ENCODE measurements at places on chromosomes 6 and 20. TPM values are rescaled to one million over a fixed set of nuclear protein-coding genes. Genes with fewer than 3 reads are reported as not detected.

PRL gene
- 0.60 TPM for total RNA-seq

DNA sequence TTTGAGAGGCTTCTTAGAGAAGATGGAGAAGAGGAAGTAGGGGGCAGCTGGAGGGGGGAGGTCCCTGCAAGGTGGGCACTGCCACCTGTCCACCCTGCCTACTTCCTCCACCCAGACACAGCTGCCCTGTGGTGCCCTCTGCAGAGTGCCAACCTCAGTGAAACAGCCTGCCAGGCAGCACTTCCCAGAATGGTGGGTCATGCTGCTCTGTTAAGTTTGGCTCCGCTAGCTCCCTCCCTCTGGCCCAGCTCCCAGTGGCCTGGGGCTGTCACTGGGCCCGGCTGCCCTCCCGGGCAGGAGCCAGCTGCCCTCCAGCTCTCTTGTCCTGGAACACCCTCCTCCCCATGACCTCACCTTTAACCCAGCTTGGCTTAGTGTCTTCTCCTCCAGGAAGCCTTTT lies 5.1 kb upstream of the EPB41L1 start:
- H3K27ac ChIP-seq = no peak overlapping the region
- H3K4me3 ChIP-seq = no peak overlapping the region
- no peaks in the 10 kb centered on the region for H3K36me3 ChIP-seq
- peaks cover 2% of the 10 kb centered on the region for H3K4me1 ChIP-seq
- DNase-seq = no peak

PRR3 gene
- 23.0 TPM for total RNA-seq

GRCh38 chr6:136304410-136304809 lies 14.8 kb upstream of the BCLAF1 start:
- no peaks in the 10 kb centered on the region for H3K4me1 ChIP-seq
- H3K27ac ChIP-seq = no peak overlapping the region
- no peaks in the 10 kb centered on the region for H3K36me3 ChIP-seq
- no peak for DNase-seq

DNA sequence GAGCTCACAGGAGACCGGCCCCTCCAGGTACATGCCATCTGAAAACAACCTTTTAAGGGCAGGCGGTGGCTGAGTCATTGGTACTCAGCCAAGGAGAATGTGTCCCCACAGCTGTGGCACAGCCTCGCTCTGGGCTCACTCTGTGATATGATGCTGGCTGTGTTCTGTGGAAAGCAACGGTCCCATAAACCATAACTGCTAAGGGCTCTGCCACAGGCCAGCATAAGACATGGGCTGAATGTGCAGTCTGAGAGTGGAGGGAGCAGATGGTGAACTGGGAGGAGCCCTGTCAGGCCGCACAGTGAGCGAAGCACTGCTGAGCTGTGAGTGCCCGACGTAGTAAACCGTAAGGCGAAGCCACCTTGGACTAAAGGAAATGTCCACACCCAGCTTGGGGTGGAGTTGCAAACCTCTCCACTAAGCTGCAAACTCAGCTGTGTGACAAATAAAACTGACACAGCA lies 375.8 kb downstream of the THBS2 start:
- no peak for DNase-seq

GRCh38 chr6:166952121-166952520 lies 4.2 kb downstream of the RNASET2 start:
- H3K27me3 ChIP-seq = no peaks in the 10 kb centered on the region
- H3K4me3 ChIP-seq = peak overlapping the region; percentile 19
- peaks cover 49% of the 10 kb centered on the region for H3K36me3 ChIP-seq

GRCh38 chr20:63831646-63831992 lies 555 bp upstream of the ZBTB46 start:
- no peaks in the 10 kb centered on the region for H3K36me3 ChIP-seq
- no peak for DNase-seq
- peaks cover 11% of the 10 kb centered on the region for H3K4me1 ChIP-seq
- H3K27me3 ChIP-seq = peaks cover 38% of the 10 kb centered on the region

DNA sequence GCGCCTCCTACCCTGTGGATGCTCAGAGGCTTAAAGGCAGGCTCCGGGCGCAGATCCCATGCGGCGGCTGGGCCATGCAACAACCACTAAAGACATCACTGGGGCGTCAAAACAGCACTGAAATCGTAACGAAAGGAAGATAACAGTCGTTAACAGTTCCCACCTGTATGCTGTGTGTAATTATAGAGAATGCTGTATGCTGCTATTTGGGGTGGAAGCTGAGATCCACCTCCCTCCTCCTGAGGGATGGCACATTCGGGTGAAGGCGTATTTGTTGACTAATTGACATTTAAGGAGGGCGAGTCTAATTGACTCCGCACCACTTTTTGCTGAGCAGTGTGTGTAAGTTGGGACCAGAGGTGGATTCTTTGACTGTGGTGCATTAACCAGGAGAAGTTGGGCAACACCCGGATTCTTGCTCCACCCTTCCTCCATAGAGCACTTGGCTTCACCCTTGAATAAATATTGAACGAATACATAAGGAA lies 687 bp downstream of the SLC35A1 start:
- DNase-seq = peak; percentile 74
- no peaks in the 10 kb centered on the region for H3K36me3 ChIP-seq
- H3K27ac ChIP-seq = peak overlapping the region; percentile 95
- H3K4me1 ChIP-seq = peaks cover 18% of the 10 kb centered on the region

GRCh38 chr6:27836783-27837624 lies 75.2 kb downstream of the OR2B2 start:
- no peak overlapping the region for H3K27ac ChIP-seq
- H3K4me3 ChIP-seq = no peak overlapping the region
- peak; percentile 79 for DNase-seq
- peaks cover 20% of the 10 kb centered on the region for H3K4me1 ChIP-seq
- H3K27me3 ChIP-seq = no peaks in the 10 kb centered on the region

GRCh38 chr6:101741474-101742171 lies 348.1 kb downstream of the GRIK2 start:
- no peaks in the 10 kb centered on the region for H3K36me3 ChIP-seq
- no peaks in the 10 kb centered on the region for H3K27me3 ChIP-seq
- no peak overlapping the region for H3K4me3 ChIP-seq
- DNase-seq = no peak
- no peak overlapping the region for H3K27ac ChIP-seq
- H3K4me1 ChIP-seq = no peaks in the 10 kb centered on the region

DNA sequence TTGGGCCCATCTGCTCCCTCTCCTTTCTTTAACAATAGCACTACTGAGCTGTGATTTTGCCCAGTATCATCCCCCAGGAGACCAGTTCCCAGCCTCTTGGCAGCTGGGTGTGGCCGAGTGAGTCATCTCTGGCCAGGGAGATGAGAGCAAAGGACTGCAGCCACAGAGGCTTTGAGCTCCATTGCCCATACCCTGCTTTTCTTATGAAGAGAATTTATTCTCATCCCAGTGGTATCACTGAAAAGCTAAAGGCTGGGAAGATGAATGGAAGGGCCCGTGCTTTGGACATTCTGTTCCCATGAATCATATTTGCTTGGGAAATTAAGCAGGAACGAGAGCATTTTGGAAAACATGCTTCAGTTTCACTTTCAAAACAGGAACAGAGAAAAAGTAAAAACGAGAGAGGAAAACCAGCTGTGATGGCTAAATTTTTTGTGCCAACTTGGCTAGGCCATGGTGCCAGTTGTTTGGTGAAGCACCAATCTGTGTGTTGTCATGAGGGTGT lies 14.9 kb downstream of the CST3 start:
- H3K27ac ChIP-seq = no peak overlapping the region
- H3K4me1 ChIP-seq = no peaks in the 10 kb centered on the region
- no peak overlapping the region for H3K4me3 ChIP-seq
- DNase-seq = no peak
- no peaks in the 10 kb centered on the region for H3K36me3 ChIP-seq

HLA-DOB gene
- total RNA-seq = 11.6 TPM

MCCD1 gene
- total RNA-seq = not detected

- no peaks in the 10 kb centered on the region for H3K4me1 ChIP-seq
- no peaks in the 10 kb centered on the region for H3K36me3 ChIP-seq
- no peak overlapping the region for H3K4me3 ChIP-seq
- no peak for DNase-seq
- H3K27ac ChIP-seq = no peak overlapping the region
- no peaks in the 10 kb centered on the region for H3K27me3 ChIP-seq
These were observed 110.4 kb downstream of the PLCB4 start for GRCh38 chr20:9179193-9179802.

DNA sequence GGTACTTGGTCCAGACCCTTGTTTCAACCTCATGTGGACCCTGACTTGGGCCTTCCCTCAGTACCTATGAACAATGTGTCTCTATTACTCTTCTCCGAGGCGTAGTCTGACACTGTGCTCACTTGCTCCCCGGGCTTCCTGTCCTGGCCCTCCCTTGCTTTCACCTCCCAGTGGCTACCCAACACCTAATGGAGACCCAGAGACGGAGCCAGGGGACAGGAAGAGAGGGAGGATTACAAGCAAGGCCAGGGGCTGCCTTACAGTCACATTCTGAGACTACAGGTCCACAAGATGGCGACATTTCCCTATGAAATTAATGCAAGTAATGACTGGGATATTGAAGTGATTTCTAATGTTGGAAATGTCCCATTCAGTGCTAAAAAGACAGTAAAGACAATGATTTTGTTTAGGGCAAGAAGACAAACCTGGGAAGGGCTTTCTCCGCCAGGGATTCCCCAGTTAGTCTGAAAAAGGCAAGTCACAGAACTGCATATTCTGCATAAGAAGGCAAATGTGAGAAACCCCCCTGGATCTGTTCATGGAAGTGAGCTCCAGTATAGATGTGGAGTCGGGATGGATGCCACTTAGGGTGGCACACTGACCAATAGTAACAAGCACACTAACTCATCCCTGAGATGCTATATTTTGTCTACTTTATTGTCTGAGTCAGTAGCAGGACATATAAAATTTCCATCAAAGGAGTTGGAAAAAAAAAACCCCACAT lies 44.0 kb upstream of the ZBTB24 start:
- no peaks in the 10 kb centered on the region for H3K36me3 ChIP-seq
- peak; percentile 70 for DNase-seq

DNA sequence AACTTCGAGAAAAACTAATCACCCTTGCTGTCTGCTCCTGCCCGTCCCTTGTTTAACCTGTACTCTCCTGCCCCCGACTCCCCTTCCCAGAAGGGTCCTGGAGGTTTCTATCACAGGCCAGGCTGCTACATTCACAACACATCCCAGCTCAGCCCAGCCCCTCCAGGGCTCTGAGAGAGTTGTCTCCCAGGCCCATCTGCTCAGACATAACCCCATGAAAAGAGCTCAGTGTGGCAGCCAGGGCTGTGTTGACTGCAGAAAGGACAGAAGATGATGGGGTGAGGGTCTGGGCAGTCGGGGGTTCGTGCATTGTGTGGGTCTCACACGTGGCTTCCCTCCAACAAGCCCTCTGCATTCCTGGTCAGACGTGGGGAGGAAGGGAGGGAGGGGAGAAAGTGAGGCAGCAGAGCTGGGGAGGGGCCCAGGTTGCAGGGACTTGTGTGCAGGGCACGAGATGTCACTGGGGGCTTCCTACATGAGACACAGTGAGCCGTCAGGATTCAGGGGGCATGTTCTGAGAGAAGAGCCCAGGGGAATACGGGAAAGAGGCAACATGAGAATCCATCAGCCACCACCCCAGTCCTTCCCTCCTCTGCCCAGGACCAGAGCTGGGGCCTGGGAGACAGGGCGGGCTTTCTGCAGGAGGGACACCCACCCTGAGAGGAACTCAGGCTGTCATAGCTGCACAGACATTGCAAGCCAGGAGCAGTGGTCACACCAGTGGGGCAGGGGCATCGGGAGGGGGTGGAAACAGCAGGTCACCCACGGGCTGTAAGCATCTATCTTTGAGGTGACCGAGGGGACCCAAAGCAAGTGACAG lies 372.9 kb downstream of the PREX1 start:
- peaks cover 5% of the 10 kb centered on the region for H3K27me3 ChIP-seq
- H3K4me1 ChIP-seq = peaks cover 2% of the 10 kb centered on the region
- no peak overlapping the region for H3K4me3 ChIP-seq
- DNase-seq = no peak

- H3K27me3 ChIP-seq = no peaks in the 10 kb centered on the region
- H3K36me3 ChIP-seq = no peaks in the 10 kb centered on the region
- no peaks in the 10 kb centered on the region for H3K4me1 ChIP-seq
- DNase-seq = no peak
- no peak overlapping the region for H3K27ac ChIP-seq
These were observed 132.6 kb upstream of the TBX18 start for GRCh38 chr6:84897011-84897410.

- H3K36me3 ChIP-seq = no peaks in the 10 kb centered on the region
- DNase-seq = no peak
- H3K4me3 ChIP-seq = no peak overlapping the region
- peaks cover 16% of the 10 kb centered on the region for H3K27me3 ChIP-seq
These were observed 55.1 kb upstream of the HDDC2 start for GRCh38 chr6:125356884-125357283.

Measured in activated CD8-positive, alpha-beta T cell treated with anti-CD3 and anti-CD28 coated beads for 36 hours (primary cell).